ENCODE measurements at places on chromosomes 5 and 9.

GRCh38 chr9:72193478-72193881, 44.2 kb downstream of the GDA start:
- DNase-seq, result no peak

DNA sequence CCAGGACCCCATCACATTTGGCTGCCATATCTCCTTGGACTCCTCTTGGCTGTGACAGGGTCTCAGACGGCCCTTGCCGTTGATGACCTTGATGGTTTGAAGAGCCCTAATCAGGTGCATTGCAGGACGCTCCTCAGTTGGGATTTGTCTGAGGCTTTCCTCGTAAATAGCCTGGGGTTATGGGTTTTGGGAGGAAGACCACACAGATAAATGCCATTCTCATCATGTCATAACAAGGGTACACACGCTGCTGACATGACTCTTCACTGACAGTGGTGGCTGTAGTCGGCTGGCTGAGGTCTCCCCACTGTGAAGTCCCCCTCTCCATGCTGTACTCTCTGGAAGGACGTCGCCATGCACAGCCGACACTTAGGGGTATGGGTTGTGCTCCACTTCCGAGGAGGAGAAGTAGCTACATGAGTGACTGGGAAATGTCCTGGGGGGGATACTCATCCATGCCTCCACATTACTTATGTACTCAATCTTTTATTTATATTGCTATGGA, 42.9 kb upstream of the SPTLC1 start:
- DNase-seq, result no peak

GRCh38 chr5:178058321-178059012, 54.9 kb upstream of the N4BP3 start:
- DNase-seq, result no peak

DNA sequence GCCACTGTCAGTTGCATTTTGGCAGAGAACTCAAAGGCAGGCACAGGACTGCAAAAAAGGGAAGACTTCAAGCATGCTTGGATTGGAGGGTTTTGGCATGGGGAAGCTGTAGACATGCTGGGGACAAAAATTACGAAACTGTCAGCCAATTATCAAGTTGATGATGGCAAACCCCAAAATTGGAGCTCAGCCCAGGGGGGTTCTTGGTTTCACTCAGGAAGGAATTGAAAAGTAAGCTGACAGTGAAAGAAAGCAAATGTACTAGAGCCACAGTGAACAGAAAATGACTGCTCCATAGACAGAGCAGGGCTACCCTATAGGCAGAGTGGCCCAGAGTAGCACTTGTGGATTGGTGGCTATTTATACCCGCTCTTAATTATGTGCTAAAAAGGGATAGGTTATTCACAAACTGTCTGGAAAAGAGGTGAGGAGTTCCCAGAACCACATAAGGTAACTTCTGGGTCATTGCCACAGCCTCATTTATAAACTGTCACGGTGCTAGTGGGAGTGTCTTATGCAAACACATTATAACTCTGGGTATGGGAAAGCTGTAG, 14.6 kb upstream of the CFAP95 start:
- DNase-seq, result no peak

- no peak for DNase-seq
These were observed 377.7 kb upstream of the IRX4 start for GRCh38 chr5:2260211-2261003.

DNA sequence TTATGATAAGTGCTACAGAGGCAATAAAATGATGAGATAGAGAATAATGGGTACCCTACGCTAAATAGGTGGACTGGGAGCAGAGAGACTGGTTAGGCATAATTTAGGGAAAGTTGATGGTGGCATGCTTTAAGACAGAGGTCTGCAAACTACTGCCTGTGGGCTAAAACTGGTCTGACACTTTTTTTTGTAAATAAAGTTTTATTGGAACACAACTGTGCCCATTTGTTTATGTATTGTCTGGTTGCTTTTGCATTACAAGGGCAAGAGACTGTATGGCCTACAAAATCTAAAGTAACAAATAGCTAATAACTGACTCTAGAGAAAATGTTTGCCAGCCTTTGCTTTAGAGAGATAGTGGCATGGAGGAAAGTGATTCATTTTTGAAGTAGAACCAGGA, 2.5 kb downstream of the ERCC6L2 start:
- DNase-seq, result no peak

GRCh38 chr5:66694036-66694435, 97.8 kb downstream of the MAST4 start:
- DNase-seq, result no peak

DNA sequence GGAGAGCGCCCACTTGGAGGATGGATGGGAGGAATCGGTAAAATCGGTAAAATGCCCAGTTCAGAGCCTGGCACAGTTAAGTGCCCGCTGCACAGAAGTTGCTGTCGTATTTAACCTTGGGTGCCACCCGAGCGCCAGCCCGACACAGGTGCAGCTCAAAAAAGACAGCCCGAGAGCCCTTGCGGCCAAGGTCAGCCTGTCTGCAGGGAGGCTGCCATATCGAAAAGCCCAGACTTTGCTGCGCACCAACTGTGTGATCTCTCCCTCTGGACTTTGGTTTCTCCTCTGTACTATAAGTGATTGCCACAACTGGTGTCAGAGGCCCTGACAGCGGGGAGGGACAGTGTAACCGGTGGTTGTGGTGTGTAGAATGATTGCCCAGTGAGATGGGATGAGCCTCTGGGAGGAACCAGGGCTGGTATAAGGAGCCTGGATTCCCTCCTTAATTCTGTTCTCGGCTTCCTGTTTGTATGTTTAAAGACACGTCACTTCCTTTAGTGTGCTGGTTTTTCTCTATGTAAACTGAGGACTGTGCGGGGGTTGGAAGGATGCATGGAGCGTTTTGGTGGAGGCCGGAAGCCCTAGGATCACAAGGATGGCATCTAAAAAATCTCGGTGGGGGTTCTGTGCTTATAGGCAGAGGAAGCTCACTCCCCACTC, 792 bp downstream of the NTMT1 start:
- DNase-seq, result peak; percentile 36

GRCh38 chr9:134408389-134408788, 82.1 kb downstream of the RXRA start:
- DNase-seq, result no peak

- DNase-seq, result no peak
These were observed 48.0 kb downstream of the GABRB2 start for GRCh38 chr5:161498531-161498930.

DNA sequence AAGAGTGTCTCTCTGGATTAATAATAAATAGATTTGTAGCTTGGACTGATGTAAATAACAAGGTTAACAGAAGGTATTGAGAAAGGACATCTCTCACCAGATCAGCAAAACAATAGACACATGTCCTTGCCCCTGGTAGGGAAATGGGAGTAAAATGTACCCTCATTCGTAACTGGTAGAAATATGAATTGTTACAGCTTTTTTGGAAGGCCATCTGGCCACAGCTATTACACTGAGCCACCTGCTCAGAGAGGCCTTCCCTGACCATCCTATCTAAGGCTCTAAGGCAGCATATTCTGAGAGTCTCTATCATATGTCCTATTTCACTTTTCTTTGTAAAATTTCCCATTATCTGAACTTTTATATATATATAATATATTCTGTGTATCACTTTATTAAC, 129.1 kb upstream of the MAP1B start:
- DNase-seq, result no peak

DNA sequence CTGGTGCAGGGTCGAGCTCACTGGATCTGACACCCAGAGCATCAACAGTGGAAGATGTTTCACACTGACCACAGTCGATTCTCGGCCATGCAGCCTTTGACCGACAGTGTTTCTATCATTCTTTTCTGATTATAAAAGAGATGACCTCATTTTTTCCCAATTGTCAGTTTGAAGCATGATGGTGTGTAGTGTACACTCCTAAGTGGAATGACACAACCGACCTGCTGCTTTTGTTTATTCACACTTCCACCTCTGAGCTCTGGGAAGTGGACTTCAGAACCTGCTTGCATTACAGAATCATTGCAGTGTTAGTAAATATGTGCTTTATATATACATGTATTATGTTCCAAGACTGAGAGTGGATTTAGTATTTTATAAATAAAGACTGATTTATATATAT, 128.6 kb downstream of the IRX2 start:
- no peak for DNase-seq

GRCh38 chr9:135224921-135225541, 137.6 kb downstream of the OLFM1 start:
- no peak for DNase-seq

- no peak for DNase-seq
These were observed 172.3 kb downstream of the ATP10B start for GRCh38 chr5:160679567-160680309.

GRCh38 chr5:160970605-160971191, 118.7 kb upstream of the ATP10B start:
- DNase-seq, result no peak

- no peak for DNase-seq
These were observed 8.5 kb upstream of the ENDOG start for GRCh38 chr9:128809831-128810230.

DNA sequence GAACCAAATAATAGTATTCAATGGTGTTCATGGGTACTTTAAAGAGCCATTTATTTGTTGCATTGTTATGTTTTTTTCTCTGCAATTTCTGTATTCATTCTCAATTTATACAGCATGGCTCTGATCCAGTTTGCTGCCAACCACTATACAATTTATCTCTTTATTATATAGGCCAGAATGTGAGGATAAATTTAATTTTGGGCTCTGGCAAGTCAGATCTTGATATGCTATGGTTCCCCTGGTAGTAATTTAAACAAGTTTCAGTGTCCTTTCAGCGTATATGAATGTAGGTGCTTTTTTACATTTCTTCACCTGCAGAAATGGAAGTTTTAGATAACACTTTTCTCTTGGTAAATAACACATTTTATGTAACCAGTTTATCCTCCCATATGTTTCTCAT, 1118.0 kb upstream of the SEMA6A start:
- DNase-seq, result no peak

- DNase-seq, result no peak
These were observed 5.6 kb upstream of the AMBP start for GRCh38 chr9:114083666-114084065.

DNA sequence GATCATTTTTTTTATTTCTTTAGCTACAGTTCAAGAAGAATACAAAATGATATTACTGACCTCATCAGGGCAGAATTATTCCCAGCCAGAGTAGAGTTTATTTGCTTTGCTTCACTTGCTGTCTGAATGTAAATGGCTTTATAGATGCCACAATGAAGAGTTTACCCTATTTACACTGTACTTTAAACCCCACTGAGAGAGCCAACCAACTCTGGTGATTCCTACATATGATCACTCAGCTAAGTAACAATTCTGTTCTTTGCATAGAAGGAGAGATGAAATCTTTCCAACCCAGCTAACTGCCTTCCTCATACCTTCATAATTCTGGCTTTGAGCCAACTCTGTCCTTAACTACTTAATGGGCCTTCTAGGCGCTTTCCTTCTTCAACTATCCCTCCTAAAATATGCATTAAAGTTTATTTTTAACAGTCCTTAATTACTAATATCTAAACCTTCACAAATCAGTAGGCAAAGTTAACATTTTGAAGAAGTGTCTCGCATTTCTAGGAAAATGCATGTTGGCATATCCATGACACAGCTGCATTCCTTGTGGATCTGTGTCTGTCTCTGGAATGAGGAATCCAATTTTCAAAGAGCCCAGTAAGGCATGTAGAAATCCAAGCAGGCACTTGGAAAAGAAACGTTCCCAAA, 284.8 kb upstream of the GRAMD2B start:
- no peak for DNase-seq

DNA sequence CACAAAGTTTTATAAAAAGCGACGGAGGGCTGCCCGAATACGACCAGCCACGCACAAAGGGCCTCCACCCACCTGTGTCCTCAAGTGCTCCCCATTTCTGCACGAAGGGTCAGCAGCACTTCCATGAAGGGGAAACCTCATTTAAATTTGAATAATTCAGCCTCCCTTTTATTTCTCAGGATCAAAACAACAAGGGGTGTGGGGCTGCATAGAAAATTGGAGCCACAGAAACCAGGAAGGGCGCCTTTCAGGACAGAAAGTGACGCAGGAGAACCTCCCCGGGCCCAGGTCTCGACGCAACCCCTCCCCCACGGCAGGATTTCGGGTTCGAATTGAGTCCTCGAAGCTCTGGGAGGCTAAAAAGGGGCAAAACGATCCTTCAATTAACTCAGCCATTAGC, 2.1 kb downstream of the NRARP start:
- DNase-seq, result no peak

GRCh38 chr5:73997960-73998359, 372.0 kb downstream of the ARHGEF28 start:
- DNase-seq, result no peak

GRCh38 chr9:93520523-93520922, 55.9 kb upstream of the PHF2 start:
- no peak for DNase-seq

- DNase-seq, result no peak
These were observed 13.3 kb downstream of the FGF18 start for GRCh38 chr5:171432583-171433351.

DNA sequence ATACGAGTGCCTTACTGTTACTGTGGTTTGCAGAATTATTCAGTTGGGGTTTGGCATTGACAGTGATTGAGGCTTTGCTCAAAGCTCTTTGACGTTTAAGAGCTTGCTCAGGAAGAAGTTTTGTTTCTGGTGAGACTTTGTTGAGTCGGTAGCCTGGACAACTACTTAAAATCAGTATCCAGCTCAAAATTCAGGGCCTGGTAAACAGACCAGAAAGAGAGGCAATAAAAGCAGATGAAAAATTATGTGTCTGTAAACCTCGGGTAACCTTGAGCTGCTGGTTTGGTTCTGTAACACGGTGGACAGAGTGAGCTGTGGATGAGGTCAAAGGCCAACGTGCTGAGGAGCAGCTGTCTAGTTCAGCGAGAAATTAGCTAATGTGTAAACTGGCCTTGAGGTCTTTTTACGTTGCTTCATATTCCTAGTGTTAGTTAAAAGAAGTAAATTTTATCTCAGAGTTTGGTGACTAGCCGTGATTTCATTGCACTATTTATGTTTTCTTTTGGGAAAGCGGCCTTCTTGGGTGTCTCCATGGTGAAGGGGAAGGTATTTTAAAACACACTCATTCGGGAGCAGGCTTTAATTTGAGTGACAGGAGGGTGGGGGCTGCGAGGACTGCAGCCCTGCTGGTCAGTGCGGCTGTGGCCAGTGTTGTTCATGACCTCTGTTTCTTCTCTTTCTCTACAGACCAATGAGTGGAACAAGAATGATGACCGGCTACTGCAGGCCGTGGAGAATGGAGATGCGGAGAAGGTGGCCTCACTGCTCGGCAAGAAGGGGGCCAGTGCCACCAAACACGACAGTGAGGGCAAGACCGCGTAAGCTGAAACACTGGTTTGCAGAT, 82.0 kb upstream of the TTC23L start:
- no peak for DNase-seq

GRCh38 chr5:72438141-72438540, 69.1 kb downstream of the ZNF366 start:
- no peak for DNase-seq

GRCh38 chr5:179863449-179864085, 5.0 kb upstream of the MRNIP start:
- no peak for DNase-seq

All from CD8-positive, alpha-beta T cell (primary cell).